ENCODE measurements at places on chromosomes 4 and X. TPM values are rescaled to one million over a fixed set of nuclear protein-coding genes. Genes with fewer than 3 reads are reported as not detected.
A peak's percentile ranks its signal among the peaks of the same experiment; 100 is the strongest.

- H3K27ac ChIP-seq = no peak overlapping the region
- H3K4me3 ChIP-seq = no peak overlapping the region
- H3K36me3 ChIP-seq = no peaks in the 10 kb centered on the region
- H3K27me3 ChIP-seq = no peaks in the 10 kb centered on the region
- H3K4me1 ChIP-seq = no peaks in the 10 kb centered on the region
Observed at GRCh38 chr4:19945979-19946380, 305.7 kb upstream of the SLIT2 start.

GRCh38 chrX:37824491-37825214, 22.7 kb downstream of the DYNLT3 start:
- DNase-seq = no peak
- peaks cover 12% of the 10 kb centered on the region for H3K4me1 ChIP-seq
- H3K4me3 ChIP-seq = no peak overlapping the region
- no peaks in the 10 kb centered on the region for H3K36me3 ChIP-seq
- no peak overlapping the region for H3K27ac ChIP-seq

GPR173 gene
- total RNA-seq = not detected

- H3K4me1 ChIP-seq = no peaks in the 10 kb centered on the region
- no peaks in the 10 kb centered on the region for H3K36me3 ChIP-seq
- H3K27ac ChIP-seq = no peak overlapping the region
Observed at GRCh38 chrX:39261446-39262147, 460.3 kb downstream of the MID1IP1 start.

GRCh38 chr4:67909905-67910584, 26.2 kb upstream of the TMPRSS11D start:
- DNase-seq = no peak
- H3K27ac ChIP-seq = no peak overlapping the region
- peaks cover 13% of the 10 kb centered on the region for H3K27me3 ChIP-seq
- no peak overlapping the region for H3K4me3 ChIP-seq
- no peaks in the 10 kb centered on the region for H3K36me3 ChIP-seq

DNA sequence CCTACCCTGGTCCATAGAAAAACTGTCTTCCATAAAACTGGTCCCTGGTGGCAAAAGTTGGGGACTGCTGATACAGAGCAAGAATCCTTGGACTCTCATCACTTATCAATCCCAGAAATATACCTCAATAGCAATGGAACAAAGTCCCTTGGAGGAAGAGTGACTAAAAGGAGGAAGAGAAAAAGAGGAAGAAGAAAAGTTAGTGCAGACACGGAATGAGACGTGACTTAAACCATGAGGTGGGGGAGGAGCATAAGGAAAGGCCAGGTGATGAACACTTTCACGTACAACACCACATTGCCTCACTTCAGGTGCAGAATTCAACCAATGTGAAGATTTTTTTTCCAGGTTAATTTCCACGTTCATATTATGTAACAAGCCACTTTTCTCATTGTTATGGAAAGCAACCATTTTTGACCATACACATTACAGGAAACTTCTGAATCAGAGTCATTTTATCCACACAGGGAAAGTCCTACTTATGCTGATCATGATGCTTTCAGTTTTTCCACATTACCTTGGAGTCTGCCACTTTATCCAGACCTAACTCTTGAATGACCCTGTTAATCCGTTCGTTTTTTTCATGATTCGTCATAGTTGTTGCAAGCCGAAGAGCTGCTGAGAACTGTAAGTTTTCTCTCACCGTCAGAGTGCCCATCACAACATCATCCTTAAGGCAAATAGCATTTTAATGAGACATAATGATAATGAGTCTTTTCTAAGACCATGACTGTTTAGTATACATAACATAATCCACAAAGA, 27.7 kb downstream of the ABCG2 start:
- H3K4me3 ChIP-seq = no peak overlapping the region
- H3K4me1 ChIP-seq = no peaks in the 10 kb centered on the region
- no peaks in the 10 kb centered on the region for H3K27me3 ChIP-seq
- H3K36me3 ChIP-seq = no peaks in the 10 kb centered on the region
- DNase-seq = no peak

GRCh38 chr4:86594559-86595425, 677 bp downstream of the PTPN13 start:
- H3K36me3 ChIP-seq = no peaks in the 10 kb centered on the region
- peak; percentile 53 for DNase-seq
- peaks cover 9% of the 10 kb centered on the region for H3K27me3 ChIP-seq
- H3K4me3 ChIP-seq = peak overlapping the region; percentile 65
- no peak overlapping the region for H3K27ac ChIP-seq

DNA sequence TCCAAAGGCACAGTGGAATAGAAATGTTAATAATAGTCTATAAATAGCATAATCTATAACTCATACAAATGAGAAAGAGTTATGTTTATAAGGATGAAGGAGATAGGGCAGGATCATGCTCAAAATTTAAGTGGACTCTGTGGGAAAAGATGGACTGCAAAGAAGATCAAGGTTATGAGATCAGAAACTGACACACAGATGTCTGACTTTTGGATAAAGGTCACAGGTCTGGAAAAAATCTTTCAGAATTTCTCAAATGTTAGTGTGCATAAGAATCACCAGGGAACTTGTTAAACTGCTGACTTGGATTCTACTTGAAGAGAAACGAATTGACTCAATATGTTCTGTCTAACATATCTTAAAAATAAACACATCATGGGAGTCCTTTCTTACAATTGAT, 104.1 kb downstream of the FSTL5 start:
- H3K27ac ChIP-seq = no peak overlapping the region
- H3K36me3 ChIP-seq = no peaks in the 10 kb centered on the region
- no peaks in the 10 kb centered on the region for H3K4me1 ChIP-seq
- no peak for DNase-seq
- no peaks in the 10 kb centered on the region for H3K27me3 ChIP-seq

LARP7 gene
- 42.9 TPM for total RNA-seq

- H3K27me3 ChIP-seq = no peaks in the 10 kb centered on the region
- H3K4me1 ChIP-seq = no peaks in the 10 kb centered on the region
- no peak for DNase-seq
- no peaks in the 10 kb centered on the region for H3K36me3 ChIP-seq
- no peak overlapping the region for H3K27ac ChIP-seq
Observed at GRCh38 chr4:15891312-15891711, 47.2 kb downstream of the FGFBP1 start.

DNA sequence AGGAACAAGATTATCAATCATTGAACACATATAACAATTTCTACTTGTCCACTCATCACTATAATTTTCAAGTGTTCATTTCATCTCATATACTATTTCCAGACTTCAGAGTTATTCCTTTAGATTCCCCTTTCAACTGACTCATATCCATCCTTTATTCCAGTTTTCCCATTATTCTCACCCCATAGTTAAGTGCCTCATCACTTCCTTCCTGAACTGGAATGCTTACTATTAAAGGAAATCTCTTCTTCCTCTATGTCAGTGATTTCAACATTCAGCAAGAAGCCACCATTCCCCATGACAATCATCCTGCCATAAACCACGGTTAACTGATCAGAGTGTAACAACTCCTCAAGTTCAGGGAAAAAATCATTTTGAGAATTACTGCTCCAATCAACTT, 198.9 kb downstream of the FBXO8 start:
- H3K27ac ChIP-seq = no peak overlapping the region
- no peaks in the 10 kb centered on the region for H3K4me1 ChIP-seq
- no peaks in the 10 kb centered on the region for H3K27me3 ChIP-seq

SPANXD gene
- total RNA-seq = not detected

DMRTC1 gene
- 0.85 TPM for total RNA-seq

SCD5 gene
- total RNA-seq = 0.14 TPM

GRCh38 chr4:128394778-128395177, 107.2 kb upstream of the PGRMC2 start:
- H3K4me1 ChIP-seq = no peaks in the 10 kb centered on the region
- no peak overlapping the region for H3K27ac ChIP-seq
- H3K4me3 ChIP-seq = no peak overlapping the region
- H3K27me3 ChIP-seq = no peaks in the 10 kb centered on the region
- no peak for DNase-seq

- no peak for DNase-seq
- H3K27ac ChIP-seq = no peak overlapping the region
- H3K36me3 ChIP-seq = no peaks in the 10 kb centered on the region
Observed at GRCh38 chrX:45735571-45735970, 534.9 kb upstream of the DIPK2B start.

CAPN6 gene
- not detected for total RNA-seq

MAGEB10 gene
- total RNA-seq = not detected

ZFP92 gene
- 0.11 TPM for total RNA-seq

GRCh38 chr4:17020901-17021300, 122.5 kb upstream of the LDB2 start:
- no peaks in the 10 kb centered on the region for H3K4me1 ChIP-seq
- no peak overlapping the region for H3K27ac ChIP-seq
- H3K4me3 ChIP-seq = no peak overlapping the region
- DNase-seq = no peak
- no peaks in the 10 kb centered on the region for H3K36me3 ChIP-seq

DNA sequence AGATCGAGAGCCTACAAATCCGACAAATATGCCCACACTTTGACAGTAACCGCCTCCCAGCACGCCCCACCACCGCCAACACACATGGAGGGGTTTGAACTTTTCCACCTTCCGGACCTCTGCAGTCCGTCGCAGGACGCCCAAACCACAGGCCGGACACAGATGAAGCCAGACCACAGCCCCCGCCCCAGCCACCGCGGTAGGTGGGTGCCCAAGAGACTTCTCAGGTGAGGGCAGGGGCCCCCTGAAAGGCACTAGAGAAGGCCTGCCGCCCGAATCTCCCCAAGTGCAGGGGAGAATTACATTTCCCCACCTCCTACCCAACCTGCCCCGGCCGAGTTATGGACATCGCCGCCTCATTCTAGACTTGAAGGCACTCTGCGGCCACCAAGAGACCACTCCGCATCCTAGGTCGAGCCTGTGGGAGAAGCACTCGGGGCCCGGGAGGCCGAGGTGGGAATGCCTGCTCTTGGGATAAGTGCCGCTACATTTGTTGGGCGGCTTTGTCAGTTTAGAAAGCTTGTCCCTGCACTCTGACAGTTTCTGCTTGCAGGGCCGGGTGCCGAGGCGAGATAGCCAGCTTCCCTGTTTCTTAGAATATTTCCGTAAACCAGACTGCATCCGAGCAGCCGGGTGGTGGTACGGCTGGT, 21.5 kb downstream of the HAND2 start:
- peaks cover 97% of the 10 kb centered on the region for H3K27me3 ChIP-seq
- peak overlapping the region; percentile 57 for H3K4me3 ChIP-seq
- no peak for DNase-seq
- no peak overlapping the region for H3K27ac ChIP-seq

- no peak for DNase-seq
- no peaks in the 10 kb centered on the region for H3K27me3 ChIP-seq
- H3K4me3 ChIP-seq = no peak overlapping the region
- H3K36me3 ChIP-seq = no peaks in the 10 kb centered on the region
Observed at GRCh38 chrX:129748305-129748704, 9.5 kb downstream of the XPNPEP2 start.

DNA sequence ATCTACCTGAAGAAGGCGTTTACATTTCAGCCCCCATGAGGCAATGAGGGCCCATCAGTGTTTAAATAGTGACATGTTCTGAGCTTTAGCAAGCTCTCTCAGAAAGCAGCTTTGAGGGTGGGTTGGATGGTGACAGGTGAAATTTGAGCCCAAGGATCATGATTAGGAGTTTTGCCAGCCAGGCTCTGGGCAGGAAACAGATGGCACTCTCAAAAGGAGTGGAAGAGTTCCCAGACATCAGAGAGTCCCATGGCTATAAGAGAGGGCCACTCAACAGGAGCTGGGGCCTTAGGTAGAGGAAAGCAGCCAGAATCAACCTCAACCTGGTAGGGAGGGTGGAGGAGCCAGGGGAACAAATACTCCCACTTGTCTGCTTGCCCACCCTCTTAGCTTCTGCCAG, 499.8 kb downstream of the MID1IP1 start:
- H3K27ac ChIP-seq = no peak overlapping the region
- H3K4me1 ChIP-seq = peaks cover 3% of the 10 kb centered on the region
- no peaks in the 10 kb centered on the region for H3K36me3 ChIP-seq
- no peaks in the 10 kb centered on the region for H3K27me3 ChIP-seq

DNA sequence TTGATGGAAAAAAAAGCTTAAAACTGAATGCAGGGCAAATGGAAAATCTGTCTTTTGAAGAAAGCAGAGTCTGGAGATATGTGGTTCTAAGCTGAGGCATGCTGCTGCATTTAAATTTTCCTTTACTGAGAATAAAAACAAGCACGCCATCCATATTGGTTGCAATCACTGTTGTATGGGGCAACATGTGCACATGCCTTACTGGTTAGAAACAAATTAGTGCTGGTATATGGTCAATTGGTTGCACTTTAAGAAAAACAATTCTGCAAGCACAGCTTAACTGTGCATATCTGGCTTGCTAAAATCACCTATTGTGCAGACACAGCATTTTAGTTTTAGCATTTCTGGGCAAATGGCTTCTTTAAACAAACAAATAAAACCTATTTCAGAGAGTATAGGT, 239.1 kb downstream of the NDST4 start:
- no peaks in the 10 kb centered on the region for H3K4me1 ChIP-seq
- H3K27ac ChIP-seq = no peak overlapping the region
- no peaks in the 10 kb centered on the region for H3K36me3 ChIP-seq
- H3K4me3 ChIP-seq = no peak overlapping the region
- no peak for DNase-seq
- H3K27me3 ChIP-seq = no peaks in the 10 kb centered on the region

- no peak overlapping the region for H3K27ac ChIP-seq
- no peaks in the 10 kb centered on the region for H3K4me1 ChIP-seq
- no peak overlapping the region for H3K4me3 ChIP-seq
Observed at GRCh38 chr4:99310389-99310788, 10.8 kb downstream of the ADH1B start.

- no peak for DNase-seq
- H3K36me3 ChIP-seq = no peaks in the 10 kb centered on the region
- no peak overlapping the region for H3K4me3 ChIP-seq
Observed at GRCh38 chr4:20890761-20891160, 190.5 kb downstream of the PACRGL start.

- peak overlapping the region; percentile 48 for H3K27ac ChIP-seq
- H3K4me1 ChIP-seq = peaks cover 48% of the 10 kb centered on the region
- no peaks in the 10 kb centered on the region for H3K27me3 ChIP-seq
- no peak overlapping the region for H3K4me3 ChIP-seq
- H3K36me3 ChIP-seq = no peaks in the 10 kb centered on the region
Observed at GRCh38 chrX:53718073-53718472, 31.6 kb upstream of the HUWE1 start.

DNA sequence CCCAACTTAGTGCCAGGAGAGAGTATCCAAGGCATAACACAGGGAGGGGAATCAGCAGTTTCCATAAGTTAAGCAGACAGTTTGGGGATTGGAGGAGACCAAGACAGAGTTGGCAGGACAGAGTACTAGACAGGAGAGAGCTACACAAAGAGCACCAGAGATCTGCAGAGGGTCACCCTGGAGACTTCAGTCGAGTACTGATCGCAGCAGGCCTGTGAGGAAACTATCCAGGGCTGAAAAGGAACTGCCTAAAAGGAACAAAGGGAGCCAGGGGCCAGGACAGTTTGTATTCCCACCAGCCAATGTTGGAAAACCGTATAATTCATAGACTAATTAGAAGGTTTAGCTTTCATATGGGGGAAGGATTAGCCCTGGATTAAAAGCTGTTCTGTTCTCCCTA, 80.6 kb upstream of the ENPP6 start:
- H3K27ac ChIP-seq = no peak overlapping the region
- no peaks in the 10 kb centered on the region for H3K27me3 ChIP-seq
- no peak overlapping the region for H3K4me3 ChIP-seq
- no peaks in the 10 kb centered on the region for H3K36me3 ChIP-seq
- no peaks in the 10 kb centered on the region for H3K4me1 ChIP-seq

ZMAT1 gene
- 19.2 TPM for total RNA-seq
